ENCODE measurements at places on chromosomes 16 and 17. TPM values are rescaled to one million over a fixed set of nuclear protein-coding genes. Genes with fewer than 3 reads are reported as not detected.

GRCh38 chr17:44188576-44189403 is 2.0 kb downstream of the TMUB2 start:
- DNase-seq, result no peak
- H3K36me3 ChIP-seq, result peaks cover 41% of the 10 kb centered on the region
- no peaks in the 10 kb centered on the region for H3K27me3 ChIP-seq
- peaks cover 23% of the 10 kb centered on the region for H3K4me1 ChIP-seq
- no peak overlapping the region for H3K4me3 ChIP-seq
- no peak overlapping the region for H3K27ac ChIP-seq

DNA sequence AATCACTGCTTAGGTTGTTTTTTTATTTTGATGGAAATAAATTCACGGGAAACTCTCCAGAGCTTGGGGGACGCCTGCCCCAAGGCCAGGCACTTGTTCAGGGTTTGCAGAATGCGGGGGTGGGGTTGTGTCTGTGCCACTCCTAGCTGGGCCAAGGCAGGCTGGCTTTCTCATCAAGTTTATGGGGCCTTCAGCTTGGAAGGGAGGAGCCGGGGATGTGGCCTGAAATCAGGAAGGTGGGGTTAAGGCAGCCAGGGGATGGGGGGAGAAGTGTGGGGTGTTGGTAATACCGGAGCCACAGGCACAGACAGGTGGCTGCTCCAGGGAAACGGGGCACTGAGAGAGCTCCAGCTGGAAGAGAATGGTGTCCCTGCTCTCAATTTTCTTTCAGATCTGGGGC is 1.7 kb upstream of the CHAD start:
- peaks cover 51% of the 10 kb centered on the region for H3K27me3 ChIP-seq
- H3K4me3 ChIP-seq, result no peak overlapping the region
- H3K4me1 ChIP-seq, result peaks cover 19% of the 10 kb centered on the region
- no peaks in the 10 kb centered on the region for H3K36me3 ChIP-seq

- DNase-seq, result no peak
- no peaks in the 10 kb centered on the region for H3K36me3 ChIP-seq
- H3K27ac ChIP-seq, result no peak overlapping the region
These were observed 29.4 kb upstream of the PRKCA start for GRCh38 chr17:66272811-66273585.

DNA sequence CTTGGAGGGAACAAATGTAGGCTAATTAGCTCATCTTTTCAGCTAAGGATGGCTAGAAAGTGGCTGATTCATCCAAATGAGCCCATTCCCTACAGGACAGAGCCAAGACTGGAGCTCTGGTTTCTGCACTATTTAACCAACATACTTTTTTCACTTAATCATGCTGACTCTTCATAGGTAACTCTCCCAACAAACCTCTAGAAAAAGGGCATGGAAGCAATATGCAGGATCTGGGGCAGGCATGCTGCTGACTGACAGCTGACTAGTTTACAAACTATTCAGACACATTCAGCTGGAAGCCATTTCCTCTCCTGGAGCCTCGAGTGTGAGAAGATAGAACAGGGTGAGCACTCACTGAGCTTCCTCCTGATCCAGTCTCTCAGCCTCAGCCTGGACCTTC is 6.2 kb downstream of the BECN1 start:
- H3K36me3 ChIP-seq, result peaks cover 67% of the 10 kb centered on the region
- no peaks in the 10 kb centered on the region for H3K27me3 ChIP-seq
- H3K4me1 ChIP-seq, result peaks cover 6% of the 10 kb centered on the region
- H3K4me3 ChIP-seq, result no peak overlapping the region

DNA sequence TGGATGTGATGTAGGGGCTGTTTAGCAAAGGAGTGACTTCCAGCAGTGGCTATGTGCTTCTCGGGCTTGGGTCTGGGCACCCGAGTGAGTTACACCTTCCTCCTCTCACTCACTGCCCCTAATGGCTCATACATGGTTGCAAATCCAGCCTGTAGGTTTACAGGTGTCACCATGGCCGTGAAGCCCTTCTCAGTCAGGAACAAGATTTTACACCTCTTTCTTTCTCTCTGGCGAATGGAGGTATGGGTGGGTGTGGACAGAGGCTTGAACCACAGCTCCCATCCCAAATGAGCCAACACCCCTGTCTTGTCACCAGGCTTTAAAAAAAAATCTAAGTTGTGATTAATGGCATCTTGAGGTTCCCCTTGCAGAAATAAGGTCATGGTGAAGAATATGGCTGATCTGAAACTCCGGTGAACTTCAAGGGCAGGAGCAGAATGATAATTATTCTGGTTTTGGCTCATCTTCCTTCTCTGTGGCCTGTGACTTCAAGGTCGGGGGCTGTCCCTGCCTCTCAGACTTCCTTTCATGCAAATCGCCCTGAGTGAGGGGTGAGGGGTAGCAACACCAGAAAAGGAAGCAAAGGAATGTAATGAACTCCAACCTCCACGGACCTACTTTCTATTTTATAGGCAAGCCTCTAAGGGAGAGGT is 331.2 kb downstream of the MAF start:
- peaks cover 28% of the 10 kb centered on the region for H3K4me1 ChIP-seq
- no peak overlapping the region for H3K27ac ChIP-seq
- no peak overlapping the region for H3K4me3 ChIP-seq
- no peaks in the 10 kb centered on the region for H3K36me3 ChIP-seq
- H3K27me3 ChIP-seq, result peaks cover 88% of the 10 kb centered on the region

The ITGAX gene
- 15.5 TPM for polyA plus RNA-seq

The WDR81 gene
- polyA plus RNA-seq, result 27.0 TPM

The CLUH gene
- 26.1 TPM for polyA plus RNA-seq

The CEP112 gene
- 8.5 TPM for polyA plus RNA-seq

The OR2C1 gene
- polyA plus RNA-seq, result 0.21 TPM

The ASPSCR1 gene
- polyA plus RNA-seq, result 57.6 TPM

The TMEM107 gene
- 21.3 TPM for polyA plus RNA-seq

The GRAP gene
- polyA plus RNA-seq, result 22.5 TPM
